ENCODE measurements at places on chromosomes 7 and 10.
A peak's percentile ranks its signal among the peaks of the same experiment; 100 is the strongest.

DNA sequence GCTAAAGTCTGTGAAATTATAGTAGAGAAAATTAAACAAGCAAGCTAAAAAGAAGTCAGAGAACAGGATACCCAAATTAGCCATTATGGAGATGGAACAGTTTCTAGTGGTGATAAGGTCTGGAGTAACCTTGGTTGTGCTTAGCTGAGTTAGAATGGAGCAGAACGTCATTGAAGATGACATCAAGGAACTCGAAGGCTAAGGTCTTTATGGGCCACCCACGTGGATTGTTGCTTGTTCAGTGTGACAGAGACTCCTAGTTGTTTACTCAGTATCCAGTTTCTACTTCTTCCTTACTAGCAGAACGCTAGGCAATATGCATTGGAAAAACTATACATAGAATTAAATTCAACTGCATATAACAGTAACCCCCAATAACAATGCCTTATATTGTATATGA, 39.7 kb downstream of the AHCYL2 start:
- no peak for DNase-seq

- no peak for DNase-seq
Observed at GRCh38 chr7:135159359-135160085, 11.0 kb downstream of the CYREN start.

DNA sequence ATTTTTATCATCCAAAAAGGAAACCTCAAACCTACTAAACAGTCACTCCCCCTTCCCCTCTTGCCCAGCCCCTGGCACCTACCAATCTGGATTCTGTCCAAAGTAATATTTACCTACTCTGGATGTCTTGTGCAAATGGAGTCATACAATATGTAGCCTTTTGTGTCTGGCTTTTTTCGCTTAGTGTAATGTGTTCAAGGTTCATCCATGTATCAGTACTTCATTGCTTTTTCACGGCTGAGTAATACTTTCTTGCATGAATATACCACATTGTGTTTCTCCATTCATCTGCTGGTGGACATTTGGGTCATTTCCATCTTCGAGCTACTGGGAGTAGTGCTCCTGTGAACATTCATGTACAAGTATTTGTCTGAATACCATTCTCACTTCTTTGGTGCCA, 113.6 kb downstream of the EEPD1 start:
- no peak for DNase-seq

- DNase-seq, result peak; percentile 80
Observed at GRCh38 chr7:5284304-5285281, 1.9 kb downstream of the SLC29A4 start.

DNA sequence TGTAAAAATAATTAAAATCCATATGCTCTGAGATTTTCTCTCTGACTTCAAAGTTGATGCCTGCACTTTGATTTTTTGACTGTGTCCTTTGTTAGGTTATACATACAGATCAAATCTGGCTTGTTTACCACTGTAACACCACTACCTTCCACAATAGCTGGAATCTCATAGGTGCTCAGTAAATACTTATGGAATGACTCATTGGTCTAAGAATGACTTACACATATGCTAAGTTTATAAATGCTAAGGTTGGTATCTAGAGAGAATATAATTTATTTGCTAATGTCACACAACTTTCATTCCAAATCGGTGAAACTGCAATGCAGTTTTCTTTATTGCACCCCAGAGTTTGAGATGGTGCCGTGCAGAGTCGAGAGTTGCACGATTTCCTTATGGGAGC, 578.5 kb downstream of the SH2D4B start:
- no peak for DNase-seq

DNA sequence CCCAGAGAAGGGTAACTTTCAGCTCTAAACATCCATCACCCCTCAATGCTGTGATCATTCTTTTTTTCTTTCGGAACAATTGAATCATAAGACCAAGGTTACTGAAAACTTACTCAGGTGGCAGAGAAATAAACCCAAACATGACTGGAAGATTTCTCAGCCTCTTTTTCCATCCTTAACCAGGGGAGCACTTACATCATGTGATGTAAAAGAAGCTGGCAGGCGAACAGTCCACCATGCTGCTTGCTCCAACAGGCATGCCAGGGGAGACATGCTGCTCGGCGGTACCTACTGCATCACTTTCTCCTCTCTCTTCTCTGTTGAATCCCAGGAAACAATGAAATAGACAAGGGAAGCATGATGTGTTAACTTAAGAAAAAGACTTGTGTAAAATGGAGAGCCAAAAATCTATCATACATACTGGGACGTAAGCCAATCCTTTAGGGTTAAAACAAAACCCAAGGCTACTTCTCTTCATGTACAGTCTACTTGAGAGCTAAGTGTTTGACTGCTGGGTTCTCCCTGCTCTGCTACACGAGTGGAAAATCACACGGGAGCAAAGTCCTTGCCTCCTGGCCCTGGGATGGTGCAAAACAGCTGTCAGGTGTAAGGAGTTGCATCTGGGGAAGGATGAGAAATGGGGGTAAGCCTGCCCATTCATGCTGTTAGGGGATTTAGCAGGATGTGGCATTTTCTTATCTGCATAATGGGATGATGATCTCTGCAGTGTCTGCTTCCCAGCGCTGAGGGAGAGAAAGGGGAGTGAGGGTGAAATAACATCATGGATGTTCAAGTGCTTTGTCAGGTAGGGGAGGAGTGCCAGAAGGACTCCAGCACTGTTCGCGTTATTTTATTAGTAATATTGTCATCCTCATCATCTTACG, 64.3 kb upstream of the ZNF438 start:
- no peak for DNase-seq

DNA sequence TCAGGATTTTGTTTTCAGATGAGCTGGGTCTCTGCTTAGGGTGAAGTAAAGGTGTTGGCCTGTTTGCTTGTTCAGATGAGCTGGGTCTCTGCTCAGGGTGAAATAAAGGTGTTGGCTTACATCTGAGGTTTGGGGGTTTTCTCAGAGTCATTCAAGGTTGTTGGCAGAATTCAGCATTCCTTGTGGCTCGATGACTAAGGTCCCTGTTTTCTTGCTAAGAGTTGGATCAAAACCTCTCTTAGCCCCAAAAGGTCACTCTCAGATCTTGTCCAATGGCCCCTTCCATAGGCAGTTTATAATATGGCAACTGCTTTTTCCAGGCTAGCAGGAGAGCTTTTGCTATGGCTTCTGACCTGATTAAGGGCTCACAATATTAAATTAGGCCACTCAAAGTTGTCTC, 106.6 kb downstream of the ADAM22 start:
- no peak for DNase-seq

- no peak for DNase-seq
Observed at GRCh38 chr10:103852189-103852711, 3.1 kb downstream of the SH3PXD2A start.

DNA sequence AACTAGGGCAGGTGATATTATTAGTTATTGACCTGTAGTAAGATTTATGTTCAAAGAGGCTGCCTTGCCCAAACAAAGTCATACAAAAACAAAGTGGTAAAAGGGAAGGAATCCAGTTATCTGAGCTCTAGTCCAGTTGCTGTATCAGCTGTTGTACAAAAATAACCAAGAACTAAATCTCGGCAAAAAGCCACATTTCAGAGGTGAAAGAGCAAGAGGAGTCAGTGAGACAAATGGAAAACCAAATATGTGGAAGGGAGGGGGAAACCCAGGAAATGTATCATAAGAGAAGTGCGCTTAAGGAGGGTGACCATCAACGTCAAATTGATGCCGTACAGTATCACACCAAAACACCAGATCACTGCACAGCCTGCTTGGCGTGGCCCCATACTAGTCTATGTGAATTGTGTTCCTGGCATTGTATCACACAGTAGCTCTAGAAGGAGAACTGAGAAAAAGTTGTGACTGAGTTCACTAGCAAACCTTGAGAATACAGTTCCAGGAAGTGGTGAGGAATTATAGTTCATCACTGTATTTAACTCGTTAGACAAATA, 6.4 kb downstream of the AGBL3 start:
- no peak for DNase-seq

DNA sequence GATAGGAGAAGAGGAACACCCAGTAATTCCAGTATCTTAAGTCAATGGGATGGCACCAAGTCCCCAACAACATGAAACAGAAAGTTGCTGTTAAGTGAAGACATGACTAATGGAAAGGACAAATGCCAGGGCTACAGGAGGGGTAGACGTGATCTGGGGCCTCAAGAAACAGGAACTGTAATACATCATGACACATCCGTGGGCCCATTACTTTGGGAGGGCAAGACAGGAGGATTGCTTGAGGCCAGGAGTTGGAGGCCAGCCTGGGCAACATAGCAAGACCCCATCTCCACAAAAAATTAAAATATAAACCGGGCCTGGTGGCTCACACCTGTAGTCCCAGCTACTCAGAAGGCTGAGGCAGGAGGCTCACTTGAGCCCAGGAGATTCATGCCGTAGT, 408.6 kb upstream of the PRKCQ start:
- no peak for DNase-seq

- no peak for DNase-seq
Observed at GRCh38 chr10:105702211-105702610, 1061.1 kb downstream of the SORCS3 start.

DNA sequence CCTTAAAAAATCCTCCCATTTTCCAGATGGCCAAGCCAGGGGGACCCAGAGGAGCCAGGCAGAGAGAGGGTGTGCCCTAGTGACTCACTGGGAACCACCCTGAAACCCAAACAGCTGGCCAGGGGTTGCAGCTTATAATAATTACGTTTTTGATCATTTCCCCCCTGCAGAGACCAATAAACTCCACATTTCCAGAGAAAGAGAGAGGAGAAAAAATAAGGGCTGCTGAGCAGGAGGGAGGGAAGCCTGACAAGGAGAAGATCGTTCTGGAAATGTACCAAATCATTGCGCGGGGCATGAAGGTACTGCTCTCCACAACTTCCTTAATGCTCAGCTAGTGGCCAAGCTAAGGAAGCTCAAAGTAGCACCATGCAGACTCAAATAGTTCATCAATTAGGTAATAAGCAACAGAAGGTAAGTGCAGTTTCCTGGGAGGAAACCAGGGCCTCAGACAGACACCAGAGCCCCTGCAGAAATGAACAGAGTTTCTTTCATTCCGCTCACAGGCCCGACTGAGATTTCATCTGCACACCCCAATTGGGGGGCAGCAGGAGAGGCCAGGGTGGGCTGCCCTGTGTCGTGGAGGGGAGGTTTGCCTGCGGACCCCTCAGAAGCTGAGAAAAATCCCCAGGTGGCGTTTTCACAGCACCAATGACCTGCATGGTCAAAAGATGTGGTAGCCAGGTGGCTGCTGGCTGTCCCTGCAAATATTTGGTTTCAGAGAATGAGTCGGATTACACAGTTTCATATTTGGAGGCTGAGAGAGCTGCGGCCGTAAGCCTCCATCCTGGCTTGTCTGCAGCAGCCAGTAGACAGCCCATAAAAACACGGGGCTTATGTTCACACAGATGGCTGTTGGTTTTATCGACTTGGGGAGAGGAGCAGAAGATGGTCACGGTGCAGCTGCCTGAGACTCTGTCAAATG, 153.2 kb upstream of the LYZL2 start:
- DNase-seq, result peak; percentile 26

GRCh38 chr7:99827040-99827778, 604 bp upstream of the CYP3A43 start:
- no peak for DNase-seq

GRCh38 chr10:14603534-14604102, 171.1 kb downstream of the FAM107B start:
- peak; percentile 44 for DNase-seq

- DNase-seq, result no peak
Observed at GRCh38 chr10:69490876-69491275, 39.6 kb downstream of the TSPAN15 start.

DNA sequence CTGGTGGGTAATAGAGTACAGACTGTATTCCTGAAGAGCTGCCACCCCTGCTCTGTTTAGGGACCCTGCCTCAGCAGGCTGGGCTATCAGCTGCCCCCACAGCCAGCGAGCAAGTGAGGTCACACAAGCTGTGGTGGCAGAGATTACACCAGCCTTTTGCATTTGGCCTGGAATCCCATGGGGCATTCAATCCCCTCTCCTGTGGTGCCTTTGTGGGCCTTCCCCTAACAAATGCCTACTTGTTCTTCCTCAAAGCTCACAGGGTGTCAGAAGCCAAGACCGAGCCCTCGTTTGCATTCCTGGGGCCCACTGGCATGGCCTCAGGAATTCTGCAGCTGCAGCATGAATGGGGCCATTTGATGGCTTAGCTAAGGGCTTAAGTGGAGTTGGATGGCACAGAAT, 212.7 kb upstream of the PHYHIPL start:
- DNase-seq, result peak; percentile 69

GRCh38 chr7:2403718-2404648, 572 bp downstream of the CHST12 start:
- peak; percentile 74 for DNase-seq

DNA sequence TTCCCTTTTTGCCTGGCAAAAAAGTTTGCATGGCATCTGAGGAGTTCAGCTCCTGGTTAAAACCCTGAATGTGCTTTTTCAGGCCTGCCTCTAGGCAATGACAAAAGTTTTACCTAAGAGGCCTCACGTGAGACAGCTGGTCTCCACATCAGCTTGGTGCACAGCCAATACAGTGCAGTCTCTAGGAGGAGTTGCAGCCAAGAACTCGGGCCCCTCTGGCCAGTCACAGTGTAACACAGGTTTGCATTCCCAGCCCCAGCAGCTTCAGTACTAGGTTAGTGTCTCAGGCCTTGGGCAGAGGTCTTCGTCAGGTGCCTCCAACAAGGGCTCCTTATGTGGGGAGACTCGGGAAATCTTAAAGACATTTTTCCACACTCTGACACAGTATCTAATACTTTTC, 771.7 kb downstream of the SORCS1 start:
- DNase-seq, result no peak

DNA sequence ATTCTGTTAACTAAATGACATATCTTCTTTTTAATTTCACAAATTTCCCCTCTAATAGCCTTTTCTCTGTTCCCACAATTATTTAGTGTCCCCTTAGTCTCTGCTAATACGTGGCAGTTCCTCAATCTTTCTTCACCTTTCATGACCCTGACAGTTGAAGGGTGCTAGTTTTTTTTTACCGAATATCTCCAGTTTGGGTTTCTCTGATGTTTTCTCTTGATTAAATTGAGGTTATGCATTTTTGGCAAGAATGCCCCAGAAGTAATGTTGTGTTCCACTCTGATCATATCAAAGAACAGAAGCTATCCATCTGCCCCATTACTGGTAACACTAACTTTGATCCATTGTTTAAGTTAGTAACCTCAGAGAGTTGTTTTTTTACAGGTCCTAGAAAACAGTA, 133.6 kb upstream of the ASAH2 start:
- no peak for DNase-seq

DNA sequence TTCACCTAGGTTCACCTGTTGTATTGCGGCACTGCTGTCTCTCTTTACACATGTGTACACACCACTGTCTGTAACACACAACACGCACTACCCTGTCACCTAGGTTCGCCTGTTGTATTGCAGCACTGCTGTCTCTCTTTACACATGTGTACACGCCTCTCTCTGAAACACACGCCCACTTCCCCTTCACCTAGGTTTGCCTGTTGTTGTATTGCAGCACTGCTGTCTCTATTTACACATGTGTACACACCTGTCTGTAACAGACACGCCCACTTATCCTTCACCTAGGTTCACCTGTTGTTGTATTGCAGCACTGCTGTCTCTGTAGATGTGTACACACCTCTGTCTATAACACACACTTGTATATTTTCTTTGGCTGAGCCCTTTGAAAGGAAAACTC, 51.5 kb downstream of the WDR37 start:
- DNase-seq, result no peak

GRCh38 chr7:141189231-141189630, 115.4 kb downstream of the TMEM178B start:
- DNase-seq, result no peak

Measured in retina (tissue), 1 donor.